ENCODE measurements at places on chromosomes 11 and 22. TPM values are rescaled to one million over a fixed set of nuclear protein-coding genes. Genes with fewer than 3 reads are reported as not detected.

GNG3 gene
- total RNA-seq: not detected

- no peaks in the 10 kb centered on the region for H3K27me3 ChIP-seq
- DNase-seq: no peak
- H3K27ac ChIP-seq: no peak overlapping the region
- H3K4me1 ChIP-seq: peaks cover 15% of the 10 kb centered on the region
- H3K4me3 ChIP-seq: no peak overlapping the region
- no peaks in the 10 kb centered on the region for H3K36me3 ChIP-seq
These were observed 497.0 kb upstream of the TENM4 start for GRCh38 chr11:79937676-79938334.

DNA sequence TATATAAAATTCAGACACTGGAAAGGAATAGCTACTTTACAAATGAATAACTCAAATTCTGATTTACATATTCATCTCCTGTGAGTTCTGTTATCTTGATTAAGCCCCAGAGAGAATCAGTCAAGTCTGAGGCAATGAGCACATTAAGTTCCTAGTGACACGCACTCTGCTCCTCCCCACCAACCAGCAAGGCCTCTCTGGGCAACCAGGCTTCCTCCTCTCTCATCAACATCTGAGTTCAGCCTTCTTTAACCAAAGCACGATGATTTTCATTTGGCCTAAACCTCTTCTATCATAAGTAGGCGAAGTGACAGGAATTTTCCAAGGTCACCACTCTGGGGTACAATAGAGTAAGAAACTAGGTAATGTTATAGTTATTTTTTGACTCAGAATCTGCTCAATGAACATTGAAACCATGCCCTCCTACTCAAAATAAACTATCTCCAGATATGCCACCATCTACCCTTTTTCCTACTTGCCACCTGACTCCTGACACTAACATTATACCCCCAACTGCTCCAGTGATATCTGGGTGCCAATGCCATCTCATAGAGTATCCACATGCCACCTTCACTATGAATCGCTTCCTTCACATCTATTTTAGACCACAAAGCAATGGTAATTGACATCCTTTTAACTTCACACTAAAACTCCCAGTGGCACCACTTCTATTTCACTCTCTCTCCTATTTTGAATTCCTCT is 114.8 kb downstream of the FAM76B start:
- no peaks in the 10 kb centered on the region for H3K27me3 ChIP-seq
- DNase-seq: no peak
- H3K27ac ChIP-seq: no peak overlapping the region
- H3K4me1 ChIP-seq: peaks cover 3% of the 10 kb centered on the region
- H3K4me3 ChIP-seq: no peak overlapping the region

- no peak for DNase-seq
- no peak overlapping the region for H3K27ac ChIP-seq
- no peak overlapping the region for H3K4me3 ChIP-seq
- H3K27me3 ChIP-seq: no peaks in the 10 kb centered on the region
These were observed 37.2 kb downstream of the ELFN2 start for GRCh38 chr22:37390075-37390474.

FOLH1 gene
- 1.6 TPM for total RNA-seq

- DNase-seq: peak; percentile 10
- H3K27ac ChIP-seq: no peak overlapping the region
- no peaks in the 10 kb centered on the region for H3K36me3 ChIP-seq
These were observed 38.3 kb downstream of the TMPRSS5 start for GRCh38 chr11:113667801-113668200.

GRCh38 chr11:15906481-15907035 is 449.8 kb downstream of the SOX6 start:
- no peaks in the 10 kb centered on the region for H3K36me3 ChIP-seq
- DNase-seq: no peak
- H3K27ac ChIP-seq: no peak overlapping the region
- no peak overlapping the region for H3K4me3 ChIP-seq
- no peaks in the 10 kb centered on the region for H3K27me3 ChIP-seq
- H3K4me1 ChIP-seq: peaks cover 19% of the 10 kb centered on the region

GRCh38 chr11:67178878-67179277 is 59.8 kb downstream of the KDM2A start:
- no peak overlapping the region for H3K4me3 ChIP-seq
- no peaks in the 10 kb centered on the region for H3K4me1 ChIP-seq
- H3K27ac ChIP-seq: no peak overlapping the region
- no peaks in the 10 kb centered on the region for H3K27me3 ChIP-seq

- DNase-seq: no peak
- H3K36me3 ChIP-seq: peaks cover 16% of the 10 kb centered on the region
- H3K4me1 ChIP-seq: peaks cover 11% of the 10 kb centered on the region
- no peaks in the 10 kb centered on the region for H3K27me3 ChIP-seq
These were observed 624 bp downstream of the TMEM41B start for GRCh38 chr11:9313648-9314290.

EIF4ENIF1 gene
- 26.2 TPM for total RNA-seq

- H3K4me3 ChIP-seq: no peak overlapping the region
- no peaks in the 10 kb centered on the region for H3K27me3 ChIP-seq
- no peaks in the 10 kb centered on the region for H3K4me1 ChIP-seq
- no peak overlapping the region for H3K27ac ChIP-seq
These were observed 21.7 kb downstream of the CTTN start for GRCh38 chr11:70420008-70420464.

KRTAP5-10 gene
- total RNA-seq: not detected

- peaks cover 54% of the 10 kb centered on the region for H3K36me3 ChIP-seq
- H3K27me3 ChIP-seq: no peaks in the 10 kb centered on the region
- no peak for DNase-seq
- no peaks in the 10 kb centered on the region for H3K4me1 ChIP-seq
- no peak overlapping the region for H3K27ac ChIP-seq
These were observed 765 bp downstream of the ZFPL1 start for GRCh38 chr11:65084598-65085375.

ADAMTS15 gene
- 1.0 TPM for total RNA-seq

- H3K4me3 ChIP-seq: no peak overlapping the region
- no peaks in the 10 kb centered on the region for H3K36me3 ChIP-seq
- no peak for DNase-seq
- H3K4me1 ChIP-seq: no peaks in the 10 kb centered on the region
These were observed 6.6 kb upstream of the MMP27 start for GRCh38 chr11:102712137-102712536.

CST6 gene
- total RNA-seq: 4.2 TPM

SCGB1A1 gene
- total RNA-seq: not detected

C1QTNF5 gene
- 0.63 TPM for total RNA-seq

DDI1 gene
- total RNA-seq: not detected

DNA sequence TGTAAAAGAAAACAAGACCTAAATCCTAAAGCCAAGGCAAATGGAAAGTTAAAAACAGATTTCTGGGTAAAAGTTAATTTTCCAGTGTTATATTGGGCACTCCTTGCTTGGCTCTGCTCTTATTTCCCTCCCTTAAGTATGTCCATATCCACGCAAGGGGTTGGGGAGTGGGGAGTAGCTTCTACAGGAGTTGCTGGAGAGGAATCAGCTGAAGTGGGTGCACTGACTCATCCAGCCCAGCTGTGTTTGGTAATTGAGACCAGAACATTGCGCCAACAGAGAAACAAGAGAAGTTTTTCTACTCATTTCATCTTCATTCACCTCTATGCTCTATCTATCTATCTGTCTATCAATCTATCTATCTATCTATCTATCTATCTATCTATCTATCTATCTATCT is 298.4 kb upstream of the PDGFD start:
- H3K4me1 ChIP-seq: peaks cover 4% of the 10 kb centered on the region
- no peak overlapping the region for H3K27ac ChIP-seq
- H3K27me3 ChIP-seq: no peaks in the 10 kb centered on the region
- H3K36me3 ChIP-seq: no peaks in the 10 kb centered on the region
- H3K4me3 ChIP-seq: no peak overlapping the region

DNA sequence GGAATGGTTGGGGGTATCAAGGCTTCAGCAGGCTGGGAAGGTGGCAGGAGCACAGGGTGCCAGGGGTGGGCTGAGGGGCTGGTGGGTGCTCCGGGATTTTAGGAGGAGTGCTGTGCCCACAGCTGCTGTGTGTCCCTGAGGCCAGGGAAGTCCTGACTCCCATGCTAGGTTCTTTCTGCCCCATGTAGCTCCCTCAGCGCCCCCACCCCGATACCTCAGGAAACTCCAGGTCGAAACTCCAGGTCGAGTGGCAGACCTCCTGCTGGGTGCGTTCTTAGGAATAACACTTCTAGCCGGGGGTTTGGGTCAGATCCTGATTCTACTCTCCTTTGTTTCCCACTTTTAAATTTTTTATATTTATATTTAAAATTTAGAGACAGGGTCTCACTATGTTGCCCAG is 8.3 kb downstream of the AP2A2 start:
- no peak overlapping the region for H3K4me3 ChIP-seq
- no peak overlapping the region for H3K27ac ChIP-seq
- no peaks in the 10 kb centered on the region for H3K27me3 ChIP-seq

GRCh38 chr22:17101475-17102296 is 16.9 kb downstream of the IL17RA start:
- H3K4me1 ChIP-seq: no peaks in the 10 kb centered on the region
- H3K4me3 ChIP-seq: no peak overlapping the region
- no peak overlapping the region for H3K27ac ChIP-seq
- DNase-seq: no peak
- no peaks in the 10 kb centered on the region for H3K27me3 ChIP-seq

TNNT3 gene
- total RNA-seq: not detected

GRCh38 chr22:26374391-26375026 is 54.6 kb upstream of the ASPHD2 start:
- no peaks in the 10 kb centered on the region for H3K27me3 ChIP-seq
- no peaks in the 10 kb centered on the region for H3K36me3 ChIP-seq
- H3K4me3 ChIP-seq: no peak overlapping the region
- no peaks in the 10 kb centered on the region for H3K4me1 ChIP-seq

- H3K4me3 ChIP-seq: no peak overlapping the region
- no peaks in the 10 kb centered on the region for H3K36me3 ChIP-seq
- H3K27me3 ChIP-seq: no peaks in the 10 kb centered on the region
- DNase-seq: no peak
- no peak overlapping the region for H3K27ac ChIP-seq
- no peaks in the 10 kb centered on the region for H3K4me1 ChIP-seq
These were observed 362.0 kb downstream of the TBC1D22A start for GRCh38 chr22:47124451-47124881.

ZNF280B gene
- total RNA-seq: 9.4 TPM

NXPE1 gene
- not detected for total RNA-seq

- no peak for DNase-seq
- H3K27me3 ChIP-seq: peaks cover 20% of the 10 kb centered on the region
- H3K27ac ChIP-seq: no peak overlapping the region
- H3K36me3 ChIP-seq: no peaks in the 10 kb centered on the region
These were observed 56.2 kb downstream of the OTOG start for GRCh38 chr11:17603056-17603825.

DNA sequence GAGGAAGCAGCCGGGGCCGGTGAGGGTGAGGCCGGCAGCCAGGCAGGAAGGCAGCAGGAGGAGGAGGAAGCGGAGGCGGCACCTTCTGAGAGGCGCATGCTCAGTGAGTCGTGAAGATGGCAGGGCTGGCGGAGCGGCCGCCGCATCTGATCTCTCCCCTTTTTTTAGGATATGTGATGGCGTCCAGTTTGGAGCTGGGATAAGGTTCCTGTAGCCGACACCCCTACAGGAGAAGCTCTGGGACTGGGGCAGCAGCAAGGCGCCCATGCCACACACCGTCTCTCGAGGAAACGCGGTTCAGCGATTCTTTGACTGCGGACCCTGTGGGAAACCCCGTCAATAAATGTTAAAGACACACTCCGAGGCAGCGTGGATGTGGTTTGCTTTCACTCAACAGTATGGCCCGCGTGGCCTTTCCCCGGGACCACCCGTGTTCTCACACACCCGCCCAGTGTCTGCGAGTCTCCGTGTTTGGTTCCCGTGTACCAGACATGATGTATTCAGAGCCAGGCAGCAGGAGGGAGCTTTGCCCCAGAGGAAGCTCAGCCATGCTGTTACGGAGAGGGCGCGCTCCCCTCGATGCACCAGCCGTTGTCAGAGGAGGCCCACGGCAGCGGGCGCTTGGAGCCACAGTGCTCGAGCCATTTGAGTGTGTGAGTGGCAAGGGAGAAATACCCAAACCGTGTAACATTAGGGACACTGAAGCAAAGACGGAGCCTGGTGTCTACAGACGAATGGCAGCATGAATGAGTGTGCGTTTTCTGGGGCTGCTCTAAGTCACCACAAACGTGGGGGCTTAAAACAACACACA is 27.7 kb upstream of the PARVB start:
- no peak overlapping the region for H3K4me3 ChIP-seq
- peaks cover 71% of the 10 kb centered on the region for H3K36me3 ChIP-seq
- H3K27ac ChIP-seq: no peak overlapping the region
- no peak for DNase-seq
- no peaks in the 10 kb centered on the region for H3K4me1 ChIP-seq

DNA sequence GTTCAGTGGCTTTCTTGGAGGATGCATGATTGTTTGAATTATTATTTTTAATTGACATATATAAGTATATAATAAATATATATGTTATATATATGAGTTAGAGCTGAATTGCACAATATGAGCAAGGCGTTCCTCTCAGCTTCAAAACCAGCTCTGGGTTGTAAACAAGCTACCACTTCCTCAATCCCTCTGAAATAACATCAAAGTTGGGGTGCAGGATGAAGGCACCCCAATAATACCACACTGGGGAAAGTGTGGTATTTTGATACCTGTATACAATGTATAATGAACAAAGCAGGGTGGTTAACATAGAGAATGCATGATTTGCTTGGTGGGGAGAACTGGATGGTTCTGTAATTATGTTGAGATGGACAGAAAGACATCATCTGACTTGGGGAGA is 1.7 kb upstream of the SORL1 start:
- no peak for DNase-seq
- H3K4me1 ChIP-seq: peaks cover 12% of the 10 kb centered on the region
- no peaks in the 10 kb centered on the region for H3K36me3 ChIP-seq
- H3K27ac ChIP-seq: no peak overlapping the region

MMP12 gene
- total RNA-seq: not detected

BEST1 gene
- 0.40 TPM for total RNA-seq

RFPL1 gene
- not detected for total RNA-seq

GRCh38 chr11:104764710-104765045 is 133.6 kb downstream of the CASP12 start:
- DNase-seq: no peak
- H3K4me3 ChIP-seq: no peak overlapping the region
- H3K36me3 ChIP-seq: no peaks in the 10 kb centered on the region
- no peak overlapping the region for H3K27ac ChIP-seq
- no peaks in the 10 kb centered on the region for H3K4me1 ChIP-seq

Data from endodermal cell (in vitro differentiated cells).